Stimulated activated CD8-positive, alpha-beta memory T cell treated with anti-CD3 and anti-CD28 coated beads, Interleukin-12 subunit alpha, Interleukin-12 subunit beta, amount 100 ng/mL, for 4 hours (primary cell): ENCODE measurements at places on chromosomes 7 and 10.

GRCh38 chr7:90706072-90706716, 110.1 kb downstream of the CDK14 start:
- no peak for DNase-seq

DNA sequence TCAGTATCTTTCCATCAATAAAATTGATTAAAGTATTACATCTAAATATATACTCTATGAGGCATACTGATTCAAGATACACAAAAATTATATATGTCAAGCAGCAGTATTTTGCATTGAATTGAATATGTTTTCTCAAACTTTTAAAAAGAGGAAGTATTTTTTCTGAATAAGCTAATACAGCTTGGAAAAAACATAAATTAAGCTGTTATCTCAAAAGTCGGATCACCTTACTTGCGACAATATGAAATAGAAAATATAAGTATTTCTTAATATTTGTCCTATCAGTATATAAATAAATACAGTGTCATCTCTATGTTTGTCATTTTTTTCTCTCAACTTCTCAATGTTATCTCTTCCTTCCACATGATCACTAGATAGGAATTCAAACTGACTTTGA, 139.3 kb downstream of the MBL2 start:
- DNase-seq = no peak

DNA sequence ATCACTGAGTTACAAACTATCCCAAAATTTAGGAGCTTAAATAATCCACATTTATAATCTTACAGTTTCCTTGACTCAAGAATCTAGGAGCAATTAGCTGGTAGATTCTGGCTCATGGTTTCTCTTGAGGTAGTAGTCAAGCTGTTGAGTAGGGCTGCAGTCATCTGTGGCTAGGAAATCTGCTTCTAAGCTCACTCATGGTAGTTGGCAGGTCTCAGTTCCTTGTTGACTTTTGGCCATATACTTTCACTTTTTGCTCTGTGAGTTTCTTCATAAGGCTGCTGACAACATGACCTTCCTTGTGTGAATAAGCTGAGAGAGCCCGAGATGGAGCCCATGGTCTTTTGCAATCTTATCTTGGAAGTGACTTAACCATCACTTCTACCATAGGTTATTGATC, 10.8 kb upstream of the ETV1 start:
- DNase-seq = no peak

GRCh38 chr10:3671386-3671955, 113.5 kb downstream of the KLF6 start:
- DNase-seq = no peak

GRCh38 chr7:17130281-17131059, 168.0 kb upstream of the AHR start:
- no peak for DNase-seq

DNA sequence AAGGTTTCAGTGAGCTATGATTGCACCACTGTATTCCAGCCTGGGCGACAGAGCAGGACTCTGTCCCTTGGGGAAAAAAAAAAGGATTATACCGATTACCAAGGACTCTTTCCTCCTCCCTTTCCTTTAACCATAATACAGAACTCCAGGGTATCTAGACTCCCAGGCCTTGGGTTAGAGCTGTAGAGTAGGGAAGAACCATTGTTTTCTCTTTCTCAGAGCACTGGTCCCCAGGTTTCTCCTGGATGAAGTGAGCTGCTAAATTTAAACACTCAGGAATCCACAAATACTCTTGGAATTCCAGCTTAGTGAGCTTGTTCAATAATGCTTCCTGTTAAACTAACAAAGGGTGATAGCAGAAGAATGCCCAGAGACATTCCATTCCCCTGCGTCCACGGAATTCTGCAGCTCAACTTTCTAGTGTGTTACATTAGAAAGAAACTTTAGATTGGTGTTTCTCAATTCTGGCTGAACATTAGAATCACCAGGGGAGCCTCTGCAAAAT, 14.6 kb upstream of the RPEL1 start:
- DNase-seq = no peak

DNA sequence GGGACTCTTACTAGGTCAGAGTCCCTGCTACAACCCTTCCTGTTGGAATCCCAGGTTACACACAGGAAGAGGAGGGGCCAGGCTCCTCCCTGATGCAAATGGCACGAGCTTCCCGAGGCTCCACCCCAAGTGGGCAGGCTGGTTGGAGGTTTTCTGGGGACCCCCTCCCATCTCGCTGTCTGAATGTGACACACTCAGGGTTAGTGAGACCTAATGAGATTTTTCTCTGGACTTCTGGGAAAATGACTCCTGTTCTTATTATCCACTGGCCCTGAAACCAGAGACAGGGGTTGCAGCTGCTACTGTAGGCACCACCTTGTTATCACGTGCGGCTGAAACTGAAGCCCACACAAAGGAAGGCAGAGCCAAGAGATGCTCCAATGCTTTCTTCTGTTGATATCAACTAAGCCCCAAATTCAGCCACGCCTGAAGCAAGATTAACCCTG, 103.3 kb downstream of the FAM107B start:
- DNase-seq = no peak

- no peak for DNase-seq
Measured at GRCh38 chr7:84482476-84482875, 287.9 kb upstream of the SEMA3A start.

DNA sequence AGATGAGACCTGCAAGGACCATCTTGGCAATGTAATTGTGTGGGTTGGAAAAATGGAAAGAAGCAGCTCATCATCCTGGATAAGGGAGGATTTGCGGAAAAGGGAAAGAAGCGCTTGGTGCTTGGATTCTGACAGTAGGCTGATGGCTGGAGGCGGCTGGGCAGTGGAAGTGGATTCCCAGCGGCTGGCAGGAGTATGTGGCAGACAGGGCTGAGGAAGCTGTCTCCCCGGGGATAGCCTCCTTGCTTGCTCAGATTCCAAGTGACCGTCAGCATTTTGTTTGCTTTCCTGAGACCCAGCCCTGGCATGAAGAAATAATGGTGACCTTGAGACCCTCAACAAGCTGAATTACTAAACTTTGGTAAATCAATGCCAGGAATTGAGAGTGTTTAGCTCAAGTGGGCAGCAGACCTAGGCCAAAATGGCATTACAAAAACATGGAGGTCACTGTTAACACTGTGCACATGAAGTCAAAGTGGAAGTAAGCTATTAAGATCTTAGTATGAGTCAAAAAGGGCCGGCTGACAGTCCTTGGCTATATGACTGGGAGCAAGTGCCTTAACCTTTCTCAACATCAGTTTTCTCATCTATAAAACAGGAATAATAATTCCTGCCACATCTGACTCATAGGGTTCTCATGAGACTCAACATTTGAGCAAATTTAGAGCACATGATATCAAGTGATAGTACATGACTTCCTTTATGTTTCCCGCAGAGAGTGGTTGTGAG, 21.3 kb downstream of the SLC25A28 start:
- DNase-seq = no peak

DNA sequence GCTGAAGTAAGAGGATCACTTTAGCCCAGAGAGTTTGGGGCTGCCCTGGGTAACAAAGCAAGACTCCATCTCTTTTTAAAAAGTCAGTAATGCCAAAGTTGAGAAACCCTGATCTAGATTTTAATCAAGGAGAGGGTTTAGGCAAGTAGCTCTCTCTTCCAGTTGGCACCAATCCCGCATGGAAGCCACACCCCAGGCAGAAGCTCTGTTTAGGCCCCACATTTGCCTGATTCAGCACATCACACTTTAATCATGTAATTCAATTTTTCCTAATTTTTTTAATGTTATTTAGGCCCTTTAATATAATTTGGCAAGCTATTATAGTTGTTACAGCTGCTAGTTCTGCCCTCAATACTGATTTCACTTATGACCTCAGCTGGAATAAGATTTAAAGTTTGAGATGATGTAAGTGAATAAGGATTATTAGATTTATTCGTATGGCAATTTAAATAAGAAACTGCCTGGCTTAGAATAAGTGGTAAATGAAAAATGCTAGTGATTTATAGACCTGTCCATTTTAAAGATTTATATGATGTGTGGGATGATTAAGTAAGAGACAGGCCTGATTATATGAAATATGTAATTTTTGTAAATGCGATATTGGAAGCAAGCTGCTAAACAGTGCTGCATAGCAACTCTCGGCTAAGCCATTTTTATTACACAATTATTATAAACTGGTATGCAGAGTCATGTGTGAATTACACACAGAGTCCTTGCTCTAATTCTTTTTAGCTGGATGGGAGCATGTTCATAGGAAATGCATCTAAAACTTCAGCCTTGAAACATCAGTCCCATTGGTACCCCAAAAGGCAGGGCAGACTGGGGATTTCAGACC, 80.2 kb upstream of the NFE2L3 start:
- DNase-seq = no peak

- no peak for DNase-seq
Measured at GRCh38 chr7:100865938-100866728, 1.1 kb upstream of the TRIP6 start.

DNA sequence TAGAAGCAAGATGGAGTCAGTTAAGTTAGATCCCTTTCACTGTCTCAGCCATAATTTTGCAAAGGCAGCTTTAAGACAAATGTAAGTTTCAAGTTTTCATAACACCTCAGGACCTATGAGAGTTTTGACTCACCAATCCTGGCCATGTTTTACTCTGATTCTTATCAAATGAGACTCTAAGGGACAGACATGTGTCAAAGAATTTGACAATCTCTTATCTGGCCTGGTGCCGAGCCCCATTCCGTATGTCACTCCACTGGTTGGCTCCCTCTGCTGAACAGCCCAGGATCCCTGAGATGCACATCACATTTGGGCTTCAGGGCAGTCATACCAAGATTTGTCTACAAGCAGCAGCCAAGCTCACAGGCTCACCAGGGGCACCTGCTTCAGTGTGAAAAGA, 187.6 kb upstream of the STK17A start:
- DNase-seq = no peak

DNA sequence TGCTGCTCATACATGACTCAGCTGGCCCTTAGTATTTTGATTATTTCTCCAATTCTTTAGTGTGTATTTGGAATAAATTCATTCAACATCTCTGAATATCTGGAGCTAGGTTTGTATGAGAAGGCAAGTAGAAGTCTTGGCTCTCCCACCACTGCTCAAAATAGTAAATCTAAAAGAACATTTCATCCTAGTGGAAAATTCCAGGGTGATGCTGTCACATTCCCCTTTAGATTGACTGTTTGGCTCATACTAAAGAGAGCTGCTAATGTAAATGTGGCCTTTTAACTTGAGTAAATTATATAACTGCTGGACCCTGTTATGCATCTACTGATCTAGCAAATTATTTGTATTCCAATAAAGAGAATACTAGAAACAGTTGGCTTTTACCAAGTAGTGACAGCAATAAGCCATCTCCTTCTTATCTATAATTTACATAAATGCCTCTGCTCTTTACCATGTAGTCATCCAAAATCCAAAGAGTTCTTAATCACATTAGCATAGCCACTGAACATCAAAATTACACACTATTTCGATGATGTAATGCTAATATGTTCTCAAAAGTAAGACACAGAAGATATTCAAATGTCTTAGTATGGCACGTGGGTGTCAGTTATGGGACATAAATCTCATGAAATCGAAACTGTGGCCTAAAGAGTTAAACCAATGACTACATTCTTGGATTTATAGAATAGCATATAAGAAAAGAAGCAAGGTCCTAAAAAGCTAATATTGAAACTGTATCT, 86.9 kb upstream of the KCND2 start:
- DNase-seq = no peak

- DNase-seq = no peak
Measured at GRCh38 chr7:80517282-80517747, 5.5 kb upstream of the GNAT3 start.

DNA sequence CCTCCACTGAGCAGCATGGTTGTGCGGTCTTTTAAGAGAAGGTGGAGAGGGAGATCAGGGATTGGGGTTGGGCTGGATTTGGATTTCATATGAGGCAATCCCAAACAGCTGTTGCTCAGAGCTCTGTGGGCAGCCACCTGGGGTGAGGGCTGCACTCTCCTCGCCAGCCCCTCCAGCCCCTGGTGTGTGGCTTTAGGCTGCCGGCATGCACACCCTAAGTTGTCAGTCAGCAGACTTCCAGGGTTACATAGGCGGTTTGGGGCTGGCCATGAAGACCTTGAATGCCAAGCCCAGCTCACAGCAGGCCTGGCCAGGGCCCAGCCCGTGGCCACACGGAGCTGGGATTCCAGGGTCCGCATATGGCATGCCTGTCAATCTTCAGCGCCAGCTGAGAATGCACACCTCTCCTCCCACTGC, 54.8 kb downstream of the ZMIZ1 start:
- DNase-seq = no peak
